ENCODE measurements at places on chromosomes 5 and 9.
A peak's percentile ranks its signal among the peaks of the same experiment; 100 is the strongest.

DNA sequence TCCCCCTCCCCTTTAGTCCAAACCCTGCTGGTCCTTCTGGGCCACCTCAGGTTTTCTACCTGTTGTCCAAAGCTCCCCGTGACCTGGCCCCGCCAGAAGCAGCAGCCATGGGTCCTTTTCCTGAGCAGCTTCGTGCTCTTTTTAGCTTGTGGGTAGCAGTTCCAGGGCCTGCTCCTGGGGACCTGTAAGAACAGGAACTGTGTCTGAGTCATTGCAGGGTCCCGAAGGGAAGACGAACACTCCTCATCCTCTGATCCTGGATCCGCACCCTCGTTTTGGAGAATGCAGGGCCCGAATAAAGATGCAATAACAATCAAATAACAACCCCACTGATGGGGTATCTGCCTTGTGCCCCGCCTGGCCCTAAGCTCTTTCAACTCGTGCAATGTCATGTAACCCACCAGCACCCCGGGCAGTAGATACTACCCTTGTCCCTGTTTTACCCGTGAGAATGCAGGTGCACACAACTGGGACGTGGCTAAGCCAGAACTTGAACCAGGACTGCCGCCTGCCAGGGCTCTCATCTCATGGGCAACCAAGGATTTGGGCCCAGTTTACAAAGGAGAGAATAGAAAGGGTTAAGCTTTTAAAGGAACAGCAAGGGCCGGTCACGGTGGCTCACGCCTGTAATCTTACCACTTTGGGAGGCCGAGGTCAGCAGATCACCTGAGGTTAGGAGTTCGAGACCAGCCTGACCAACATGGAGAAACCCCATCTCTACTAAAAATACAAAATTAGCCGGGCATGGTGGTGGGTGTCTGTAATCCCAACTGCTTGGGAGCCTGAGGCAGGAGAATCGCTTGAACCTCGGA, 33.2 kb downstream of the NEK6 start:
- DNase-seq, result no peak

DNA sequence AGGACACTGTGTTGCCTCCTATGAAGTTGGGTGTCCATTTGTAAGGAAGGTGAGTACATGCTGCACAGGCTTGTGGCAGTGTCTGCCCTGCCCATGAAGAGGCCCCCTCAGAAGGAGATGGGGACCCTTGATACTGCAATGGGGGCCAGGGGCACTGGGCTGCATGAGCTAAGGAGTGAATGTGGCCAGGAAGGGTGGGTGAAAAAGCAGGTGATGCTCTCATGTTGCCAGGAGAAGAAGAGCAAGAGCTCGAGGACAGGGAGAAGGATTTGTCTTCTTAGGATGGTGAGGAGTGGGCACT, 76.1 kb downstream of the NSUN2 start:
- no peak for DNase-seq

DNA sequence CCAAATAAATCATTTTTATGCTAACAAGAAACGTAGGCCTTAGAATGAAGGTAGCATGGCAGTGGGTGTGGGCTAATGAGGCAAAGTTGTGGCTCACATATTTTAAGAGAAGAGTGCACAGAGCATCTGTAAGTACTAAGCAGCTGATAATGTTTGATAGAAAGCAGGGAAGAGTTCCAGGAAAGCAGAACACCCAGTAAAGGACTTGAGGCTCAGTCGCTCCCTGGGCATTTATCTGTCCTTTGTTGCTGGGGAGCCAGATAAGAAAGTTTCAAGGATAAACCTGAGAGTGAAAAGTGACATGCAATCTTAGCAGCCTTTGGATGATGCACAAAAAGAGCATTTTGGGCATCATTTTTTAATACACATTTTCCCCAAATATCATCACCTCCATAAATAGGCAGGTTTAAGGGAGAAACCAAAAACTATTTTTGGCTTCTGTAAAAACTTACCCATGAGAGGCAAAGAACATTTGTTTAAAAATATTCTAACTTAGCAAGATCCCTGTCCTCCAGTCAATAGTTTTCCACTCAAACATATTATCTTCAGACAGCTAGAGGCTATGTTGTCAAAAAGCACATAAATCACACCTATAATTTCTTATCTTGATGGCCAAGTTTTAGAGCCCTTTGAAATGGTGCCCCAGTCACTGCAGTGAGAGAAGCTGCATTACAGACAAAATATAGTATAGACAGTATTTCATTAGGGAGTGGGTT, 3.4 kb downstream of the FREM1 start:
- no peak for DNase-seq

DNA sequence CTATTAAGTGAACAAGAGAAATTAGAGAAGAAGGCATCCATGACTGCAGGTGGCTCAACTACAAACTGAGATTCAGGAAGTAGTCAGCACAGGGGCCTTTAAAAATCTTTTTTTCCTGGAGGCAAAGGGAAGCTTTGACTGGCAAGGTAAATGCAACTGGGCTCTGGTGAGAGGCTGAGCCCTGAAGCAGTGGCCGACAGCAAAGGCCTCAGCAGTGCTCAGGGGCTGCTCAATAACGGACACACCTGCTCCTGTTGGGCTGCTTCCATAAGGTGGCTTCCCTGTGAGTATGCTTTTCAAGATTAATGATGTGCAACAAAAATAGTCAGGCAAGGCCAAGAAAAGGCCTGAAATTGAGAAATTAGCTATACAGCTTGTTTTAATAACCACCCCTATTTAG, 134.2 kb upstream of the RGMB start:
- DNase-seq, result no peak

- no peak for DNase-seq
Measured at GRCh38 chr9:126411948-126412284, 85.3 kb downstream of the MVB12B start.

DNA sequence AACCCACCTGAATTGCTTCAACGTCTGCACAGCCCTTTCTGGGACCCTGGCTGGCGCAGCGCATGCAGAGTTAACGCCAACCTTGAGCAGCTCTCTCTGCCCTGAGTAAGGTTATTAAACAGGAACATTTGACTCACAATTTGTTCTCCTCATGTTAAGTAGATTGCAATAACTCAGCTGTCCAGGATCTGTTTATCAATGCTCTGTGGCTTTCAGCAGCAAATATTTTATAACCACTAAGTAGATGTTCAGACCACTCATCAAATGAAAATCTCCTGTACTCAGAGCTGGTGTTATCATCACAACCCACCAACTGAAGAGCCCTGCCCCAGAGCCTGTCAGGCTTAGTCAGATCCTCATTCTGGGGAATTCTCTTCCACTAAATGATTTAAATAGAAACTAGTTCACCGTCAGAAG, 403.0 kb downstream of the ZNF608 start:
- DNase-seq, result no peak

- no peak for DNase-seq
Measured at GRCh38 chr5:67748165-67748690, 467.3 kb upstream of the PIK3R1 start.

GRCh38 chr9:130927995-130928900, 10.8 kb downstream of the FIBCD1 start:
- DNase-seq, result no peak

GRCh38 chr9:97447001-97447400, 35.1 kb downstream of the TDRD7 start:
- DNase-seq, result no peak

DNA sequence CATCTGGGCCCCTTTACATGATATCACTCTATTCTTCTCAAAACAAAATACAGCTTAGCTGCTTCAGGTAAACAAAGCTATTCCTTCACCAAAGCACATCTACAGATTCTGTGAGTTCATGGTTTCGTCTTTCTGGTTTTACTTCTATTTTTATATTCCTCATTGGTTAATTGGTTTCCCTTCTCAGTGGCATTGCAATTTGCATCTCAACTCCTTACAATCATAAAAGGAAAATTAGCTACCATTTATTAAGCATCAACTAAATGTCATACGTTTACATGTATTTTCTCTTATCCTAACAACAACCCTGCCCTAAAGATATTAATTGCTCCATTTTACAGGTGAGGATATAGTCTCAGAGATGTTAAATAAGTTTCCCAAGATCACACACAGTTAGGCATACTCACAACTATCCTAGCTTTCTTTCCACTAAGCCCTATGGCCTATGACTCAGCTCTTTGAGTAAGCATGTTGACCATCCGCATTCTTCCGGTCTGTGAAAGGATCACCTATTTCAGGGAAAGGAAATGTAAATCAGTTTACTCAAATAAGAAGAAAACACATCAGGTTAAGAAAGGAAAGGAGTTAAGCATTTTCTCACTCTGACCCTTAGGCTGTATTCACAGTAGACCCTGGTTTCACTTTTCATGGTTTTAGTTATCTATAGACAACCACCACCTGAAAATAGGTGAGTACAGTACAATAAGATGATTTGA, 146.1 kb downstream of the CAAP1 start:
- no peak for DNase-seq

DNA sequence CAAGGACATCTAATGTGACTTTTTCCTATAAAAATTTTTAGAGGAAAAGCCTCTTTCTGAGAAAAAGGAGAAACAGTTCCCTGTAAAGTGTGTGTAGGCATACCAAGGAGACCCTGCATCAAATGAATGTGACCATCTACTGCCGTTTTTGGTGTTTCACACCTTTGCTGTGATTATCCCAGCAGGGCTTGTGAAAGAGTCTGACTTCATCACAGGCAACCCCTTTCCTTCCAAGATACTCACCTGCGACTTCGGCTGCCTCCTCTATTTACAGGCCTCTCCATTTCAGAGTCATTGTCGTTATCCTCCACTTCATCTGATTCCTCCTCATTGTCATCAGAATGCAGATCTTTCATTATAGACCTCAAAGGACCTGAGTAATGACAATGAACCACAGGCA, 259.1 kb downstream of the MLLT3 start:
- no peak for DNase-seq

DNA sequence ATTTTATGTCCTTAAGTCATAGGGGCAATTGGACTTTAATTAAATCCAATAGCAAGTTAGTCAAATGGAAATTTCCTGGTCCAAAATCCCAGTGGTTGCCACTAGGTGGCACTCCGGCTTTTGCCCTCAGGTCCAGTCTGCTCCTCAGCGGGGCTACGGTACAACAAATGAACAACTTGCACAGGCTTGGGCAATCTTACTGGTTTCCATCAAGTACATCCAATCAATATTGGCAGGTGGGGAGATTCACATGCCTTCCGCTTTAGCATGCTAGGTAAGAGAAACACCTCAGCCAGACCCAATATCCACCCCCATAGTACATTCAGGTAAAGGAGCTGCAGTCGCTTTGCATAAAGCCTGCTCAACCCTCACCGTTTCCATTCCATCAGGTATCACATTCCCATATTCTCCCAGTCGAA, 6.3 kb upstream of the MXD3 start:
- peak; percentile 7 for DNase-seq

DNA sequence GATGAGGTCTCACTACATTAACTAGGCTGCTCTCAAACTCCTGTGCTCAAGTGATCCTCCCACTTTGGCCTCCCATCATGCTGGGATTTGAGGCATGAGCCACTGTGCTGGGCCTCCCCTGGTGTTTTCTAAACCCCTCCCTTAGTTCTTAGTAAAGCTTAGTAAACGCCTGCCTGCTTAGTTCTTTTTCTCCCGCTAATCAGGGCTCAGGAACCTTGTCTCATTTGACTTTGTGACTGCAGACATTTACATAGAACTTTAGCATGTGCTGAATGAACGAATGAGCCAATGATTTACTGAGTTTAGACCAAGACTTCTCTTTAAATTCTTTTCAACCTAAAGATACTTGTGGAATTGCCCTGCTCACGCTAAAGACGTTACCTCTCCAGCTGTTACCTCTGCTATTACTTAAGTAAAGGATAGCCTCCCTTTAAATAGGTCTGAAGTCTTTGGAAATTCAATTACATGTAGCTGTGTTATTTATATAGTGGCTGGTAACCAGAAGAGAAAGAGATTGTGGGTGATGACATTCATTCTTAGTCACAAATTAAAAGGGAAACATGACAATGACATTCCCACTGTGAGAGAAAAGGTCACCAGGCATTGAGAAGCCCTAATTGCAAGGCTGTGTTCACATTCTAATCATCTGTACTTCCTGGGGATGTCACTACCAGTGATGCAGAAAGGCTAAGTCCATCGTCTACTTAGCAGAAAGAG, 18.6 kb upstream of the SUSD1 start:
- no peak for DNase-seq

GRCh38 chr5:125549322-125549911, 803.0 kb upstream of the ZNF608 start:
- DNase-seq, result no peak

DNA sequence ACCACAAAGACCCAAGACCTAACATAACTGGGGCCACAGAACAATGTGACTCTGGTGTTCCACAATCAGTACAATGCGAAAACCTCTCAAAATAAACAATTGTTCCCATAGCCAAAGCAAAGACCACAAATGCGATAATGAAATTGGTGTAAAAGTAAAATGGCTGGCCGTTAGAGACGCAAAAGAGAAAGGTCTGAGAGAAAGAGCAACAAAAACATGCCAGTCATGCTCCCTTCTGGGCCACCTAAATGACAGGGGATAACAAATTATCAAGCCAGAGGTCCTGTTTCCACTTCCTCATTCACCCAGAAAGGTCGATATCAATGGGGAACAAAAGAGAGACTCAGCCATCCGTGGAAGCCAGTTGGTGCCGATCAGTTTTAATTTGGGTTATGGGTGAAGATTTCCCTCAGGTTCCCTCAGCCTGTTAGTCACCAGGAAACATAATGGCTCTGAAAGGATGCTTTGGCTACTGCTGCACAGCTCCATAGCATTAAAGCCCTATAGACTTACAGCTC, 9.2 kb upstream of the CFAP95 start:
- no peak for DNase-seq

- DNase-seq, result no peak
Measured at GRCh38 chr5:158801268-158801667, 298.4 kb downstream of the EBF1 start.

DNA sequence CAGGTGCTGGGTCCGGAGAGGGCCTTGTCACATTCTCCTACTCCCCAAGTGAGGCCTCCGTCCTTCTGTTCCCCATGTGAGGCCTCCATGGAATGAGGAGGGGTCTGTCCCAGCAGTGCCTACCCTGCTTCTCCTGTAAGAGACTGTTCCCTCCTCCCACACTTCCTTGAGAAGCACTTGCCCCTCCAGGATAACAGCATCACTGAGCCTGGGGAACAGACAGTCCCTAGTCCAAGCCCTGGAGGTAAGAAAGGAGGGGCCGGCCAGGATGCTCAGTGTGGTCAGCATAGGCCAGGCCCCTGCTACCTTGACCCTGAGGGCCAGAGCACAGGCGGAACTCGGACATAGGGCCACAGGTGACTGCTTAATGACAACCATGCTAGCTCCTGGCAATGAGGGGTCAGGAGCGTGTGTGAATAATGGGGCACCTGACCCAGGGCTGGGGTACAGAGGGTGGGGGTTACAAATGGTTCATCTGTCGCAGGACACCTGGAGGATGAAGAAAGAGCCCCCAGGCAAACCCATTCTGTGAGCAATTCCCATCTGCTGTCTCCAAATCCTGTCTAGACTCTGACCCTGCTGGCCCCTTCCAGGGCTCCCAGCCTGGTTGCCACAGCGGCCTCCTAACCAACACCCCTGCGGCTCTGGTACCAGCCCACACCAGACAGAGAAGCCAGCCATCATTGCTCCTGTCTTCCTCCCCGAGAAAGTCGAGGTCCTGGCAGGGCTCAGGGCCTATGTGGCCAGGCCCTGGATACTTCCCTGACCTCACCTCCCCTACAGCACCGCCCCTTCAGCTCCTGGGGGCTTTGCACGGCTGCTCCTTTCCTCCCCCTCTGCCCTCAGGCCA, 20.3 kb downstream of the RALGDS start:
- DNase-seq, result no peak
